ENCODE measurements at places on chromosomes 11 and 22.
A peak's percentile ranks its signal among the peaks of the same experiment; 100 is the strongest.

GRCh38 chr11:35912883-35913624, 30.8 kb upstream of the LDLRAD3 start:
- no peak for DNase-seq

- no peak for DNase-seq
These were observed 125.3 kb downstream of the FEZ1 start for GRCh38 chr11:125370561-125371389.

DNA sequence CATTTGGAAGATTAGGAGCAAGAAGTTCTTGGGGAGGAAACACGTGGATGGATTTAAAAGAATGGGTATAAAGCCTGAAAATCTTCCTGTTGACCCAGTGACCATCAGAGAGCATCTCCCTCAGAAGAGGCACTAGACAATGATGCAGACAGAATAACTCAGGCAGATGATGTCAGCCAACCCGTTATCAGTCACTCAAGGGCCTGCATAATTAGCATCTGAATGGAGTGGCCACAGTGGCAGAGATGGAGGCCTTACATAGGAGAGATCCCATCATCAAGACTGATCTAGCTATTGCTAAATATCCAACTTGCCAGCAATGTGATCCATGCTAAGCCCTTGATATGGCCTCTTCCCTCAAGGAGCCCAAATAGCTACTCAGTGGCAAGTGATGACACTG, 70.7 kb upstream of the CD82 start:
- DNase-seq: no peak

DNA sequence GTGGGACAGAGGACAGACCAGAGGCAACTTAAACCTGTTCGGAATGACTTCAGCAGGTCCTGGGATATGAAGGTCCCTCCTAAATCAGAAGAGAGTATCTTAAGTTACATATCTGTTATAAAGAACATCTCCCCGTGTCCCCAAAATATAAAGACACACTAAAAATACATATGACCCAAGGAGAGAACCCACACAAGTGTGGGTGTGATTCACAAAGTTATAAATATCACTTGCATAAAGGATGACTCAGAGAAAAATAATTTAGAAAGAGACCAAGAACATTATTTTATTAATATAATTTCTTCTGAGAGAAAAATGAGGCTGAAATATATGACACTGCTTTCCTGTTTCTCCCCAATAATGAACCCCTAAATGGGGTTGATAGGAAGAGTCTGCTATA, 14.2 kb downstream of the OR5B21 start:
- no peak for DNase-seq

DNA sequence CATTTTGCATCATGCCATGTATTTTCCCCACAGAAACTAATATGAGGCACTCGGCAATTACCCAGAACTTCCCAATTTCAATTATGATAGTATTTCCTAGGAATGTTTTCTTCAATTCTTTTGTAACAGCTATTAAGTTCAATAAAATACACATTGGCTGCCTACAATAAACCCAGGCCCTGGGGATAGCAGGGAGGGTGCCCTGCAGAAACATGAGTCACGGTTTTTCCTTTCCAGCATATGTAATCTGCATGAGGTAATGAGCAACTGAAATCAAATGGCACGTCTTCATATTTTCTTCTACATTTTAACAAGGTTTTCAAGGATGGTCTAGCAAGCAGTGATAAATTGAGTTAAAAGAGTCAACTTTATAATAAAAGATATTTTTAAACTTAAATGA, 32.0 kb downstream of the GUCY1A2 start:
- DNase-seq: peak; percentile 42

GRCh38 chr11:63567044-63567840, 4.1 kb upstream of the PLAAT2 start:
- DNase-seq: peak; percentile 81

GRCh38 chr11:120308081-120308480, 17.0 kb upstream of the TLCD5 start:
- DNase-seq: no peak

DNA sequence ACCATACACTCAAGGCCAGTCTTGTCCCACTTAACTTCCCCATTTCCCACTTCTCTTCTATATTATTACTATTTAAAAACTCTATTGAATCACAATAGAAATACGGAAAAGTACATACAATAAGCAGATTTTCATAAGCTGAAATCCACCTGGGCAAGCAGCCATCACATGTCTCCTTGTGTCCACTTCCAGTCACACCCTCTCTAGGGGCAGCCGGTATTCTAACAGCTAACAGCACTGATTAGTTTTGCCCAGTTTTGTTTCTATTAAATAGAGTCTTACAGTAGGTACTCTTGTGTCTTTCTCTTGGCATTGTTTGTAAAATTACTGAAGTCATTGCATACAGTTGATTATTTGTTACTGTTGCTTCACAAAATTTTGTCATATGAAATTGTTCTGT, 37.8 kb downstream of the PPP6R3 start:
- peak; percentile 63 for DNase-seq

DNA sequence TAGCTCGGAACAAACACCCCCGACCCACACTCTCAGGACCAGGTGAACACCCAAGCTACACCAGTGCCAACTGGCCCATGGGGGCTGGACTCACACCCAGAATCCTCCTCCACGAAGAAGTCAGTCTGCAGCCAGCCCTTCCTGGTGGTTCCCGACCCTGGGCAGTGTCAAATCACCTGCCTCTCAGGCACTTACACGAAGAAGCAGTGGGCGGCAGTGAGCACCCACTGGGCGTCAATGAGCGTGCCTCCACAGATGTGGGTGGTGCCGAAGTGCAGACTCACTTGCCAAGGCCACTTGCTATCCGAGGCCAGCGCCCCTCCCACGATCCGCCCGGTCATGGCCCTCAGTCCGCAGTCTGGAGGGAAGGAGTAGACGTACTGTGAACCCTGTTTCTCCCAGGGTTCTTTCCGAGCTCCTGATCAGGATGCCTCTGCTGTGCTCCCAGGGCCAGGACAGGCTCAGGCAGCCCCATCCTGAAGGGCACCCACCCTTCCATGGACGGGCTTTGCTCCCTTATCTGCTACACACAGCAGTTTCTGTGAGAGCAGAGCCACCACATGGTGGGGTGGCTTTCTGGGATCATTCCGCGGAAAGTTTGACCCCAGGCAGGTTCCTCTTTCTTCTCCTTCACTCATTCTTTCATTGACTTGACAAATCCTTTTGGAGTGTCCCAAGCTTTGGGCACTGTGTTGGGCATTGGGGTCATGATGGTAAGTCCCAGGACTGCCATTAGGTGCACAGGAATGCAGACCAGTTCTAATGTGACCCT, 19.4 kb downstream of the TMPRSS13 start:
- no peak for DNase-seq

DNA sequence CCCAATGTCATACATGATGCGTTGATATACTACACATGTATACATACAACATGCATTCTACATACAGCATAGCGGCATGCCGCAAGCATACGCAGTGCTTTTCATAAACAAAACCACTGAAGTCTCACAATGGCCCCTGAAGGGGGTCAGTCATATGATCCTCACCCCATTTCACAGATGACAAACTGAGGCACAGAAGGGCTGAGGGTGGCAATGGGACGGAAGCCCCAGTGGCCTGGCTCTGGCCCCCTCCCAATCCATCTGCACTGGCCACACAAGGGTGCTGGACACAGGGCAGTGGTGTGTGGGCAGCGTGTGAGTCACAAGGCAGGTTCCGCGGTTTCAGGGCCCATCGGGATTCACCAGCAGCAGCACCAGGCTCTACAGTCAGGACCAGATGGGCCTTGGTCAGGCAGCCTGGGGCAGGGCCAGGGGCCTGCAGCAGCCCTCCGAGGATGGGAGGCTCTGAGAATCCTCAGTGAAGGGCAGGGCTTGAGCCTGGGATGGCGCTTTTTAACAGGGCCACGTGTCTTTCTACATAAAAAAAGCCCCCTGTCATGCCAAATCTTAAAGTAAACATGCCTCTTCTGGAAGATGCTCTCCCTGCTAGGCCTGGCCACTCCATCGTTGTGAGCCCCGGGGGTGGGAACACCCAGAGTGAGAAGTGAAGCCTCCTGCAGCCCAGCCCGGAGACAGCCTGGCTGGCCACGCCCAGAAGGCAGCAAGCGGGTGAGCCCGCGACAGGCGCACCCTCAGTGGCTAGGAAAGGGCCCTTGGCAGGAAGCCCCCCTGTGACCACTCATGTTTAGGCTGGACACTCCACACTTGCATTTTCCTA, 206.5 kb downstream of the CTTN start:
- no peak for DNase-seq

- DNase-seq: no peak
These were observed 25.2 kb downstream of the MUC6 start for GRCh38 chr11:1011320-1011698.
